Right hindlimb (tissue), 1 donor: ENCODE measurements at places on chromosomes 5 and 9.

- no peak for DNase-seq
These were observed 142.8 kb downstream of the MAST4 start for GRCh38 chr5:66739021-66739420.

GRCh38 chr9:123453831-123454321 is 97.9 kb downstream of the CRB2 start:
- peak; percentile 69 for DNase-seq

- DNase-seq, result no peak
These were observed 53.9 kb downstream of the ZCCHC7 start for GRCh38 chr9:37174247-37174646.

DNA sequence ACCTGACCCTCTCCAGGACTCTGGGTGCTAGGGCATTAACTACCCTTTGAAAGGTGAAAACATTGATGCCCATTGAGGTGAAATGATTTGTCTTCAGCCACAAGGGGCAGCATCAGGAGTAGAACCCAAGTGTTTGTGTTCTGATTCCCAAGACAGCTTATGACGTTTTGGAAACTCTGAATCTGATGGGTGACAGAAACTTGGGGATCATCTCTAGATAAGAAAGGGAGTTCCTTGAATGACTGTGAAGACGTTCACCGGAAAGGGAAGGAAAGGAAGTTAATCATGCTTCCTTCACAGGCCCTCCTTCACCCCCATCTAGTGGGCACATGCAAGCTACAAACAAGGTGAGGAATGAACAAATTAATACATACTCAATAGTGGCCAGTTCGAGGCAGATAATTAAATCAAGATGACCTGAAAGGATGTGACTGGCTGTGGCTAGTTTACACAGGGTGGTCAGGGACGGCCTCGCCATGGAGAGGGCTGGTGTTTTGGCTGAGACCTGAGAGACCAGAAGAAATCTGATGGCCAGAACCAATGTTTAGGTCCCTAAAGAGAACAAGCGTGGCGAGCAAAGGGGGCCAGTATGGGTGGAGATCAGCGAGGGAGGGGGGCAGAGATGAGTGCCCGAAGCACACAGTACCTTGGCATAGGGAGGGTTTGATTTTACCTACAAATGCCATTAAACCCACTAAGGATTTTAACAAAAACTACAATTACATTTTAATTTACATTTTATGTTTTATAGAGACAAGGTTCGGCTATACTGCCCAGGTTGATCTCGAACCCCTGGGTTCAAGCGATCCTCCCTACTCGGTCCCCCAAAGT is 937 bp upstream of the SLC26A2 start:
- DNase-seq, result peak; percentile 22

DNA sequence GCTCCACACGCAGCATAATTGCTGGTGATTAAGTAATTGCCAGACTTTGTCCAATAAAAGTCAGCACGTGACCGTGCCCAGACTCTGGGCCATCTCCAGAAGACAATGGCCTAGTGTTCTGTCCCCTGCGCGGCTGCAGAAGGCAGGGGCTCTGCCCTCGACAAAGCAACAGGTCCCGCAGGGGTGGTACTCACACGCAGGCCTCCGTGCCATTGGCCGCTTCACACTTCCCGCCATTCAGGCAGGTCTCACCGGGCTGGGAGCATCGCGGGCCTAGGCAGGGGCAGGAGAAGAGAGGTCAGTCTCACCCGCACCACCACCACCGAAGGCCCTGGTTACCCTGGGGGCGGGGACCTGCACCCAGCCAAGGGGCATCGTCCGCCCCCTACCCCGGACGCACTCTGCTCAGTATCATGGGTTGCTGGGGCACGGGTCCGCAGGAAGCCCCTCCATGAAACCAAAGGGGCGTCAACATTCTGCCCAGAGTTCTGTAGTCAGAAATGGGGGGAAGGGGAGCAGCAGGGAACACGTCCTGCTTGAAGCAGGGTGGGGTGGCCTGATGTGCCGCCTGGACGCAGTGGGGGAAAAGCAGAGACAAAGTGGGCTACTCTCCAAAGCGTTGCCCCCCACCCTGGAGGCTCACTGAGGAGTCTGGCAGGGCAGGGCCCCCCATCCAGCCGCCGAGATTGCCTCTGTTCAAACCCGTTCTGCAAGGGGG is 1.9 kb downstream of the NOTCH1 start:
- no peak for DNase-seq

DNA sequence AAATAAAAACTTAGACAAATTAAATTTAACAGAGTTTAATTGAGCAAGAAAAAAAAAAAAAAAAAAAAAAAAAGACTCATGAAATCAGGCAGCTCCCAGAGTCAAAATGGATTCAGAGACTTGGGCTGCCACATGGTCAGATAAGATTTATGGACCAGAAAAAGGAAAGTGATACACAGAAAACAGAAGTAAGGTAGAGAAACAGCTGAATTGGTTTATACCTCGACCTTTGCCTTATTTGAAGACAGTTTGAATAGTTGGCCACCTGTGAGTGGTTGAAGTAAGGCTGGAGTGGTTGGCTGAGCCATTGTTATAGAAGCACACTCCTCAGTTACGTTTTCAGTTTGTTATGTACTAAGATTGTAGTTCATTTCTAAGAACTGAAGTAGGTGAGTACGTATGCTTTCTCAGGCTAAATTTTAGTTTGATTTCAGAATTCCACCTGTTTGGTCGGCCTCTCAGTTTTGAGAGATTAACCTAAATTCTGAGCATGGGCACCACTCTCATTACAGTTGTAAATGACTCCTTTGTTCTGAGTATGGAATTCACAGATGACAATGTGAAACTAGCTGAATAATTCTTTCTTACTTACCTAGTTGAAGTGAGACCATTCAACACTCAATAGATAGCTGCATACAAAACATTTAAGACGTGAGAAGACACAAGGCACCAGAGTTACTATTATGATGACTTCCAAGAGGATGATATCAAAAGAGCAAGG is 149.0 kb downstream of the AOPEP start:
- DNase-seq, result no peak

DNA sequence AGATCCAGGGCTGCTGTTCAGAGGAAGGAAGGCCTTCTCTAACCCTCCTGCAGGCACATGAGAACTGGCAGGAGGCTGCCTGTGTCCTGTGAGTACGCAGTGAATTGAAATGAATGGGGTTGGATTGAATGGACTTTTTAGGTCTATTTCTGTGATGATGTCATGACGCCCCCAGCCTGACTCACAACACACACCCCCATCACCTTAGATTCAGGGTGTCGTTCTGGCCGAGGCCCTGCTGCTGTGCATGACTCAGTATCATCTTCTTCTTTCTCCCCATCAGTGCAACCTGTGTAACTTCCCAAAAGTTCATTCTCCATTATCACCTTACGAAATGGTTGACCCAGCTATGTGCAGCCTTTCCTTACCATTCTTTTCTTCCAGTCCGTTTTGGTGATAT is 5.4 kb downstream of the PCAT7 start:
- no peak for DNase-seq

- no peak for DNase-seq
These were observed 204.0 kb upstream of the PRDM9 start for GRCh38 chr5:23303435-23303834.

- DNase-seq, result no peak
These were observed 603.0 kb downstream of the RAB3C start for GRCh38 chr5:59185757-59186385.

GRCh38 chr9:86052556-86053468 is 46.5 kb downstream of the GOLM1 start:
- DNase-seq, result no peak

DNA sequence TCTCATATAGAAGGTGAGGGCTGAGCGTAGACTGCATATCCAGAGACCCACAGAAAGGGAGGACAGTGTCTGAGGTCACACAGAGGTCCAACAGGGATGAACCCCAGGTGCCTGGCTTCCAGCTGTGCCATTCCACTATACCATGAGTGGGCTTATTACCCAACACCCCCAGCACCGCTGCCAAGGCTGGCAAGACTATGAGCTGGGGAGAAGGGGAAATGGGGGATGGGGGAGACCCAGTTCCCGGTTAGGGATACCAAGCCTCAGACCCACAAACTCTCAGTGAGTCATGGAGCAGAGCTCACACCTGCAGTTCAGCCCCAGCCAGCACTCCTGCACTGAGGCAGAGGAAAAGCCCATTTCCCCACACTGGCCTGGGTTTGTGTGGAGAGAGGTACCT is 106.4 kb downstream of the PSD2 start:
- peak; percentile 12 for DNase-seq

DNA sequence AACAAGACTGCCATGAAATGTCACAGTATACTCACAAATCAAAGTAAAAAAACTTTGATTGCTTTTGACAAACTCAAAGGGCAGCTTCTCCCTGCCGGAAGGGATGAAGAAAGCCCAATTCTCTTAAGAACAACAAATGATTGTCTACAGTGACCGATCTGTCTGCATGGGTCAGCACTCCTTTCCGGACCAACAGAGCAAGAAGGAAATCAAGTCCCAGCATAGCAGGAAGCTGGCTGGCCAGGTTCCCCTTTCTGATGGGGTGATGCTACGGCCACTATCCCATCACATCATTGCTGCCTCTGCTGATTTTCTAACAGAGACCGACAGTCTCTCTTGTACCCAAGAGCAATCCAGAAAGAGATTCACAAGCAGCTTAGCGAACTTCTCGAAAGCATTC is 692 bp downstream of the C1QTNF3 start:
- peak; percentile 63 for DNase-seq

GRCh38 chr9:99109522-99109921 is 4.6 kb downstream of the TGFBR1 start:
- DNase-seq, result no peak

DNA sequence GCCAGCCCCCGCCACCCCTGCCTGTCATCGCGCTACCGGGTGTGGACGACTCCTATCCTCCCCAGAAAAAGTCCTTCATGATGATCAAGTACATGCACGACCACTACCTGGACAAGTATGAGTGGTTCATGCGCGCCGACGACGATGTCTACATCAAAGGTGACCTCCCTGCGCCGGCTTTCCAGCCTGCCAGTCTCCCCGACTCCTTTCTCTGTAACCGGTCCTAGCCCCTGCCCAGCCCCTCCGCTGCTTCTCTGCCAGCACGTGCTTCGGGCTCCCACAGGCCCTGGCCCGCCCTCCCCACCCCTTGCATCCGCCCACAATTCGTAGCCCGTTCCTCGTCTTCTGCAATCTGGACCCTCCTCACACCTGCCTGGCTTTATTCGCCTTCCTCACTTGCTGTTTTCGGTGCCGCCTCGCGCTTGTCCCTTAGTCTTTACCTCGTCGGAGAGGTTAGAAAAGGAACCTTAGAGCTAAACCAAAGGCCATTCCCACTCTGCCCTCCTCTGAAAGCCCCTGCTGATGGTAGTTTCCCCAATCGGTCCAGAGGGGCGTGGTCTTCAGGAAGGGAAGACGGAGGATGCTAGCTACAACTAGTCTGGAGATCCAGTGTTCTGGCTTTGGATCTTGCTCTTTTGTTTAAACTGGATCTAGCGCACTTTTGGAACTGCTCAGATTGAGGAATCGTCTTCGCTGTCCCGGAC is 1.4 kb downstream of the CHSY3 start:
- peak; percentile 48 for DNase-seq
